ENCODE measurements at places on chromosomes 5 and 9.

GRCh38 chr5:102974177-102974576 is 145.8 kb downstream of the GIN1 start:
- DNase-seq, result no peak

GRCh38 chr5:171421331-171422262 is 2.1 kb downstream of the FGF18 start:
- no peak for DNase-seq

- DNase-seq, result no peak
Observed at GRCh38 chr5:113678924-113679575, 165.6 kb downstream of the YTHDC2 start.

DNA sequence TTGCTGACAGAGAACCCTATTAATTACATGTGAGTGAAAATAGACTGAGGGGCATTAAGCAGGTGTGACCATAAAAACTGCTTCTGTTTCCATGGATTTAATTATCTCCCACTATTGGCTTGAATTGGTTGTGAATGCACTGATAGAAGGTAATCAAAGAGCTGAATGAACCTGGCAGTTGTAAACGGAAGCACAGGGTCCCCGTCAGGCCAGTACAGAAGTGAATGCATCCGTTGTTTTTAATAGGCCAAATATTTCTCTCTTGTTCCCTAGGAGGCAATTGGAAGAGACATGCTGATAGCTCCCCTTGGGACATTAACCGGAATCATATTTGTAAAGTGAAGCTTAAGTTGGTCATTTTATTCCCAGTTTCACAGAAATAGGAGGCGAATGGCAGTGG is 147.0 kb downstream of the CAVIN4 start:
- no peak for DNase-seq

GRCh38 chr9:126805554-126806262 is 868 bp downstream of the ZBTB43 start:
- DNase-seq, result peak; percentile 72

DNA sequence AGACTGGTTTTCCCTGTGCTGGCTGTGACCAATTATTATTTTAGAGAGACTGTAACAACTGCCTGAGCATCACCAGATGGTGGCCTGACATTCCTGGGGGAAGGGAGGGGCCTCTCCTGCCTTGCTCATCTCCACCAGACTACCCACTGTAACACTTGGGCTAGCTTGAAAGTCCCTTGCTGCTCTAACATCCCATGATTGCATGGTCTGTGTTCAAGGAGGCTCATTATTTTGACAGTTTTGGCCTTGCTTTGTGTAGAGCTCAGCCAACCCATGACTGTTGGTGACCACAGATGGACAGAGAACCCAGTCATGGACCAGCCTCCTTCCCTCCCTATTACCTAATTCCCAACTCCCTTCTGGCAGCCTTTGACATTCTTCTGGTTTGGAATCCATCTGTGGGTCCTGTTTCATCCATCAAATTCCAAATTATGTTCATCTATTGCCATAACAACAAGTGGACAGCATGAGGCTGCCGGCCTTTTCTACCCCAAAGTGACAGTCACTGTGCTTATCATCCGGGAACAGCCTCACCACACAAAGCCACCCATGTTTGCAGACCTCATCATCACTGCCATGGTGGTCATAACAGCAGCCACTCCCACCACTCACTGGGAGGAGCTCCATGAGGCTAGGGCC is 49.0 kb upstream of the ICE1 start:
- DNase-seq, result no peak

DNA sequence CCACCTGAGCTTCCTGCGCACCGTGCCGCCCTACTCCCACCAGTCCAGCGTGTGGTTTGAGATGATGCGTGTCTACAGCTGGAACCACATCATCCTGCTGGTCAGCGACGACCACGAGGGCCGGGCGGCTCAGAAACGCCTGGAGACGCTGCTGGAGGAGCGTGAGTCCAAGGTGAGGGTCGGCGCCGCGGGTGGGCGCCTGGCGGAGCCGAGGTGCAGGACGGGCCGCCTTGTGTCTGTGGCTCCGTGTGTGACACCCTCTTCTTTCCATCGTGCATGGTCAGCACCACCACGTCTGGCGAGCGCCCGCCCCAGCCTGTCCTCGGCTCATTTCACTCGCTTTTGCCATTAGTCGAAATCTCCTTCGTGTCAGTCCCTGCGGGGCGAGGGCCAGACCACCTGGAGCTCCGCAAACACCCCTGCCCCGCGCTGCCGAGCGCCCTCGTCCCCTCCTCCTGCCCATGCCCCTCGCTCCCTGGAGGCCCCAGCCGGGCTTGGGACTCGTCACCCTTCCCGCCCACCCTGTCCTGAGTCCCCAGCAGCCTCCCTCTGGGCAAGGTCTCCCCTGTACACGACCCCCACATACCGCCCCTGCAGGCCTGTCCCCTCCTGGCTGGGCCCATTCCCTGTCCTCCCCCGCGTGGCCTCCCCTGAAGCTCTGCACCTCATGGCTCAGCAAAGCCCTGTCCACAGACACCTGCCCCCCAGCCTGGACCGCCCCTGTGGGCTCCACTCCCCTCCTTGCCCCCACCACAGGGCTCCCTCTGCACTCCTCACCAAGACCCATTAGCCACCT is 7.0 kb downstream of the GRIN1 start:
- no peak for DNase-seq

DNA sequence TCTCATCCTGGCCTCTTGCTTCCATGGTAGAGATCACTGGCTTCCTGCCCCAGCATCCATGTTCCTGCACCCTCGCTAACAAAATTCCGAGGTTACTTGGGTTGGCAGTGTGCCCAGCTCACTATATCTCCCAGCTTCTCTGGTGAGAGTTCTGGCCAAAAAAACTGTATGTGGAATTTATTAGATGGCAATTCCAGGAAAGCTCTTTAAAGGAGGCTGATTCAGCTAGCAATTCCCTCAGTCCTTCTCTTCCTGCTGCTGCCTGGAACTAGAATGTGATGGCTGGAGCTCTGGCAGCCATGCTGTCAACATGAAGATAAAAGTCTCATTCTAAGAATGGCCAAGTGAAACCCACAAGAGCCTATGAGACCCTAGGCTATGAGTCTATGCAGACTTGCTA is 88.8 kb downstream of the SECISBP2 start:
- DNase-seq, result no peak

Data from activated gamma-delta T cell treated with anti-CD3 and anti-CD28 coated beads, Interleukin-2, amount 50 U/mL, for 16 hours (primary cell).